ENCODE measurements at places on chromosomes 3 and 15.

GRCh38 chr3:192892981-192893700 is 24.5 kb downstream of the MB21D2 start:
- peak; percentile 46 for DNase-seq

DNA sequence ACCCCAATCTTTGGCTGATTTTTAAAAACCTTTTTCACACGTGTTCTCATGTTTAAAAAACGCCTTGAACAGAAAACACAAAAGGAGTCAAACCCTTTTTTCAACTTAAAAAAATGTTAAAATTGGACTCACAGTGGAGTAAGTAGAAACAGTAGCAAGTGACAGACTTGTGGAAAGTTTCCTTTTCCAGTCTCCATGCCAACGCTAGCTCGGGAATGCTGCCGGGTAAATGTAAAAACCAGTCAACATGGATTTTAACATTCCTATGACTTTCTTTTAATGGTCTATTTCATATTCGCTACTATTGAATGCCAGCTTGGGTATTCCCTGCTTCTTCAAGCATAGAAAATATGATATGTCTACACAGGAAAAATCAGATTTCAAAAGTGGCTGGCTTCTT is 1.6 kb upstream of the PROK2 start:
- DNase-seq: no peak

GRCh38 chr15:61489571-61489970 is 260.5 kb upstream of the RORA start:
- DNase-seq: no peak

- DNase-seq: no peak
Measured at GRCh38 chr3:151639418-151639740, 94.3 kb upstream of the AADACL2 start.

DNA sequence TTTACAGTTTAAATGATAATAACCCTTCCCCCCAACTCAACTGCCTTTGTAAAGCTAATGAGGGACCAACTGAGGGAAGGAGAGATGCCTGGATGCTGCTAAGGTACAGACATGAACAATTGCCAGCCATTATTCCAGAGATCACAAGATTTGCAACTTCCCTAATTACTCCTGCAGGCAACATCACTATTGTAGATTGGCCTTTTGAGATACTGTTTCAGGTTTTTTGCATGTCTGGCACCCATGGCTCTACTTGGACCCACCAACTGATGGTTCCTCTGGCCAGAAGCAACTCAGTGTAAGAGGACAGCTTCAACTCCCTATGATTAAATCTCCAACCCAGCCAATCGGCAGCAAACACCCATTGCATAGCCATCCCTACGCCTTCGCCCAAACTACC is 478.7 kb downstream of the FHIT start:
- DNase-seq: no peak

DNA sequence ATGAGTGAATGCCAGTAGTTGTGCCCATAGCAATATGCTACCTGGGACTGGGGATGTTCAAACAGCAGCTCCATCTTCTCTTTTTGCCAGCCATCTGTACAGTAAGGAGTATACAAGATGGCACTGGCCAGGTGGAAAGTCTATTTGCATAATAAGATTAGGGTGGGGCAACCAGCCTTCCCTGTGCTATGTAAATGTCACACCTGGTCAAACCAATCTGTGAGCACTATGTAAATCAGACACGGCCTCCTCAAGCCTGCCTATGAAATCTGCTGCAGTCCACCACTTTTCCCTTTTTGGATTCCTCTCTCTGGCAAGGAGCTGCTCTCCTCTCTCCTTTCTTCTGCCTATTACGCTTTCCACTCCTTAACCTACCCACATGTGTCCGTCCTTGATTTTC is 53.0 kb downstream of the C3orf80 start:
- no peak for DNase-seq

- DNase-seq: no peak
Measured at GRCh38 chr3:38544926-38545325, 48.8 kb downstream of the EXOG start.

GRCh38 chr3:179716811-179717210 is 64.0 kb downstream of the USP13 start:
- DNase-seq: no peak

All from activated naive CD4-positive, alpha-beta T cell treated with anti-CD3 and anti-CD28 coated beads, Interleukin-2, amount 50 U/mL, for 16 hours (primary cell).